Esophagus muscularis mucosa (tissue), 4 donors: ENCODE measurements at places on chromosomes 13 and 19. TPM values are rescaled to one million over a fixed set of nuclear protein-coding genes. Genes with fewer than 3 reads are reported as not detected.

GPR12 gene
- total RNA-seq = 0.26 TPM

ZNF415 gene
- 16.1 TPM for total RNA-seq

CYP2A7 gene
- total RNA-seq = not detected

NAT14 gene
- total RNA-seq = 14.2 TPM

ERICH4 gene
- not detected for total RNA-seq

N4BP2L1 gene
- total RNA-seq = 19.6 TPM

- peaks cover 11% of the 10 kb centered on the region for H3K36me3 ChIP-seq
- H3K27me3 ChIP-seq = no peaks in the 10 kb centered on the region
- H3K27ac ChIP-seq = peak overlapping the region; percentile 61
- DNase-seq = no peak
- H3K4me1 ChIP-seq = peaks cover 28% of the 10 kb centered on the region
These were observed 50.4 kb downstream of the MYO9B start for GRCh38 chr19:17125728-17126677.

DNA sequence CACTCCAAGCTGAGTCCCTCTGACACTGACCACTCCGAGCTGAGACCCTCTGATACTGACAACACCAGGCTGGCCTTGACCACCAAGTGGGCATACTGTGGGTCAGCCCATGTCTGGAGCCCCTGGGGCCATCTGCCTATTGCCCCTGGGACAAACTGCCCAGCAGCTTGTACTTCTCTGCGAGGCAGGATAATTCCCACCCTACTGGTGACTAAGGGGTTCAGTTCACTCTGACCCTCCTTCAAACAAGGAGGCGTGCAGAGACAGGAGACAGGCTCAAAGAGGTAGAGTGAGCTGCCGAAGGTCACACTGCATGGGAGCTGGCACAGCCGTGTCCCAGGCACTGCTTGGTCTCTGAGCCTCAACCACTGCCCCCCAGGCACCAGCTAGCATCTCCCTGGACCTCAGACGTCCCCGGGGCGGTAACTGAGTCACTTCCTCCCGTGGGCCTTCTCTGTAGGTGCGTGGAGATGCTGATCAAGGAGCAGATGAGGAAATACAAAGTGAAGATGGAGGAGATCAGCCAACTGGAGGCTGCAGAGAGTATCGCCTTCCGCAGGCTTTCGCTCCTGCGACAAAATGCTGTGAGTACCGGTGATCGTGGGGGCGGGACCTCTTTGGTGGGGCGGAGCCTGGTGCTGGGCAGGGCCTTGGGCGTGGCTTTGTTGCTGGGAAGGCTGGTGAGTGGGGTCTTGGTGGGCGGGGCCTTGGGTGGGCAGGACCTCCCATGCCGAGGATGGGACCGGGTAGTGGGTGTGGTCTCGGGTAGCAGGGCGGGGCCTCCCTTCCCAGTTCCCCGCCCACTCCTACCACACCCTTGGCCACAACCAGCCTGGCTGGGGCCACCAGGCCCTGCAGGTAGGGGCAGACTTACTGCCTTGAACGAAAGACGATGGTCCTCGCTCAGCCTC lies 5.8 kb upstream of the USE1 start:
- peaks cover 1% of the 10 kb centered on the region for H3K4me1 ChIP-seq
- no peak overlapping the region for H3K4me3 ChIP-seq
- H3K27me3 ChIP-seq = no peaks in the 10 kb centered on the region
- peaks cover 22% of the 10 kb centered on the region for H3K36me3 ChIP-seq
- DNase-seq = no peak
- H3K27ac ChIP-seq = no peak overlapping the region

DNA sequence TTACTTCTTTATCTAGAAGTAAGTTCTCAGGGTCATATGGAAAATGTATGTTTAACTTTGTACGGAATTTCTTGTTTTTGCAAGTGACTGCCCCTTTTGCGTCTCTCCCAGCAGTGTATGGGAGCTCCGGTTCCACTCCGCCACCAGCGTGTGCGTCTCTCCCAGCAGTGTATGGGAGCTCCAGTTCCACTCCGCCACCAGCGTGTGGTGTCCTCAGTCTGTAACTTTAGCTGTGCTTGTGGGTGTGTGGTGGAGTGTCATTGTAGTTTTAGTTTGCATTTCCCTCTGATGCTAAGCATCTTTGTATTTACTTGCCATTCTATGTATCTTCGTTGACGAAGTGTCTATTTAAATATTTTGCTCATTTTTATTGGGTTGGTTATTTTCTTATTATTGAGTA lies 2.4 kb downstream of the CUL4A start:
- H3K4me1 ChIP-seq = peaks cover 52% of the 10 kb centered on the region
- DNase-seq = no peak
- H3K27me3 ChIP-seq = no peaks in the 10 kb centered on the region
- H3K27ac ChIP-seq = no peak overlapping the region
- H3K4me3 ChIP-seq = no peak overlapping the region

DNA sequence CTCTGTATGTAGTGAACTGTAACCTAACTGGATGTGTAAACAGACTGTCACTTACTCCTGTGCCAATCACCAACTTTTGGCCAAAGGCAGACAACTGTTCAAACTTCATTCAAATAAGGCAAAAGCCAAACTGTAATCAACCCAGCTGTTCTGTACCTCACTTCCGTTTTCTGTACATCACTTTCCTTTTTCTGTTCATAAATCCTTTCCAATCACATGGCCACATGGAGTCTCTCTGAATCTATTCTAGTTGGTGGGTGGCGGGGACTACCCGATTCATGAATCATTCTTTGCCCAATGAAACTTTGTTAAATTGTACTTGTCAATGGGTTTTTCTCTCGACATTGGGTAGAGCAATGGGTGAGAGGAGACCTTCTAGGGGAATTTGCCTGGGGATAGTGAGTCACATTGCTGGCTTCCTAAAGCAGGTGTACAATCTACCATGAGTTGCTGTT lies 178.3 kb upstream of the RFC3 start:
- no peak overlapping the region for H3K4me3 ChIP-seq
- H3K36me3 ChIP-seq = no peaks in the 10 kb centered on the region
- H3K27ac ChIP-seq = no peak overlapping the region

DNA sequence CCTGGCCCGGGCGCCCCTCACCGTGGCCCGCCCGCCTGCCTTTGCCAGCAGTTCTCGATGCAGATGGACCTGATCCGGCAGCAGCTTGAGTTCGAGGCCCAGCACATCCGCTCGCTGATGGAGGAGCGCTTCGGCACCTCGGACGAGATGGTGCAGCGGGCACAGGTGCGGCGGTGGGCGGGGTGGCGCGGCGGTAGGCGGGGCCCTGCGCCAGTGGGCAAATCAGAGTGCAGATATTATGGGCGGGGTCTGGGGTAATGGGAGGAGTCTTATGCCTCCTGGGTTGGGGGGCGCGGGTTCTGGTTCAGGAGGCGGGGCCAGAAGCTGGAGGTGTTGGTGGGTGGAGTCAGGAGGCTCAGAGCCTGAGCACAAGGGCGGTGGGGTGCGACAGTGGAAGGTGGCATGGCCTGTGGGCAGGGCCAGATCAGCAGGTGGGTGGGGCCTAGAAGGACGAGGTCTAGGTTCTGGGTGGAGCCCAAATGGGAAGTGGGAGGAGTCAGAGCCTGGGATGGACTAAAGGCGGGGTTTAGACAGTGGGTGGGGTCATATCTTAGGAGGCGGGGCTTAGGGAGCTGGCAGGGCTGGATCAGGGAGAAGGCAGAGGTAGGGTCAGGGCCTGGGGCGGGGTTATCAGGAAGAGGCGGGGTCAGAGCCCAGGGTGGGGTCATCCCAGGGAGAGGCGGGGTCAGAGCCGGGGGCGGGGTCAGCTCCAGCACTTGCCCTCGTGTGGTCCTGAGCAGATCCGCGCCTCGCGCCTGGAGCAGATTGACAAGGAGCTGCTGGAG lies 5.6 kb downstream of the APC2 start:
- no peak overlapping the region for H3K27ac ChIP-seq
- DNase-seq = no peak
- no peaks in the 10 kb centered on the region for H3K27me3 ChIP-seq
- peaks cover 8% of the 10 kb centered on the region for H3K36me3 ChIP-seq
- peaks cover 38% of the 10 kb centered on the region for H3K4me1 ChIP-seq

GRCh38 chr19:5436106-5436947 lies 18.9 kb upstream of the ZNRF4 start:
- no peak overlapping the region for H3K4me3 ChIP-seq
- H3K4me1 ChIP-seq = no peaks in the 10 kb centered on the region
- no peak for DNase-seq
- H3K36me3 ChIP-seq = no peaks in the 10 kb centered on the region
- no peaks in the 10 kb centered on the region for H3K27me3 ChIP-seq

- peak overlapping the region; percentile 60 for H3K4me3 ChIP-seq
- H3K27ac ChIP-seq = peak overlapping the region; percentile 87
- no peaks in the 10 kb centered on the region for H3K36me3 ChIP-seq
- DNase-seq = peak; percentile 93
- peaks cover 26% of the 10 kb centered on the region for H3K4me1 ChIP-seq
These were observed 157.2 kb downstream of the TM9SF2 start for GRCh38 chr13:99658261-99658991.

DNA sequence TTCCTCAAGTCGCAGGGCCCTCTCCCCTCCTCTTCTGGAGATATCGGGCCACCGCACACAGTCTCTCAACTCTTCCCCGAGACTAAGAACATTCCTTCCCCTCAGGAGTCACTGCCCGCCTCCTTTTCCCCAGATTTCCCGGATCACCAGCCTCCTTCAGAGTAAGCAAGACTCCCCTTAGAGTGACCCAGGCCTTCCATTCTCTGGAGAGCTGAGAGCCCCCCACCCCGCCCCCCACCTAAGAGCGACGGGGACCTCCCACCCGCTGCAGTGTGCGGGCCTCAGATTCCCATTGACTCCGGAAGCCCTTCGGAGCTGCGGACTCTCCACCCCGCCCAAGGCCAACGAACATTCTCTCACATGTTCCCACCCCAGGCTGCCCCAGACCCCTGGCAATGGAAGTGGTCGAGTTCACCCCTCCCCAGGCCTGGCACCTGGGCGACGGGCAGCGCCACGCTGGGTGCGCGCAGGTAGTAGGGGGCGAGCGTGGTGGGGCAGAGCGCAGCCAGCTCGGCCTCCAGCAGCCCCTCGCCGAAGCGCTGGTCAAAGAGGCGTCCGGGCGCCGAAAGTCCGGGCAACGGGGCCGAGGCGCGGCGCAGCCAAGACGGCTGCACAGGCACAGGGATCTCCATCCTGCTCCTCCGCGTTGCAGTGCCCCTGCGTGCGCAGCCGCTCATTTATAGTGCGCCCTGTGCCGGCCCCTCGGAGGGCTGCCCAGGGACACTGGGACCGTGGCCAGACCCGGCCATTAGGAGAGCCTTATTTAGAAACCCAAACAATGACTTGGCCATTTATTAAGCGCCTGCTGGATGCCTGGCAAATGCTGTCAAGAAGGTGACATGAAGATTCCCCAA lies at the start of gene HSPB6:
TSS of gene HSPB6 (minus strand) at position 653 of the 854 bp plus-strand sequence. CDS start at position 632, 21 bp downstream.
- H3K36me3 ChIP-seq = peaks cover 30% of the 10 kb centered on the region
- no peaks in the 10 kb centered on the region for H3K27me3 ChIP-seq
- H3K4me3 ChIP-seq = peak within 1 kb of the TSS; percentile 87
- DNase-seq = no peak
- H3K4me1 ChIP-seq = peaks cover 63% of the 10 kb centered on the region
